ENCODE measurements at places on chromosomes 4 and X. TPM values are rescaled to one million over a fixed set of nuclear protein-coding genes. Genes with fewer than 3 reads are reported as not detected.

PPA2 gene
- polyA plus RNA-seq = 89.1 TPM

TMEM271 gene
- not detected for polyA plus RNA-seq

CCDC158 gene
- polyA plus RNA-seq = not detected

TRIM75 gene
- not detected for polyA plus RNA-seq

DNA sequence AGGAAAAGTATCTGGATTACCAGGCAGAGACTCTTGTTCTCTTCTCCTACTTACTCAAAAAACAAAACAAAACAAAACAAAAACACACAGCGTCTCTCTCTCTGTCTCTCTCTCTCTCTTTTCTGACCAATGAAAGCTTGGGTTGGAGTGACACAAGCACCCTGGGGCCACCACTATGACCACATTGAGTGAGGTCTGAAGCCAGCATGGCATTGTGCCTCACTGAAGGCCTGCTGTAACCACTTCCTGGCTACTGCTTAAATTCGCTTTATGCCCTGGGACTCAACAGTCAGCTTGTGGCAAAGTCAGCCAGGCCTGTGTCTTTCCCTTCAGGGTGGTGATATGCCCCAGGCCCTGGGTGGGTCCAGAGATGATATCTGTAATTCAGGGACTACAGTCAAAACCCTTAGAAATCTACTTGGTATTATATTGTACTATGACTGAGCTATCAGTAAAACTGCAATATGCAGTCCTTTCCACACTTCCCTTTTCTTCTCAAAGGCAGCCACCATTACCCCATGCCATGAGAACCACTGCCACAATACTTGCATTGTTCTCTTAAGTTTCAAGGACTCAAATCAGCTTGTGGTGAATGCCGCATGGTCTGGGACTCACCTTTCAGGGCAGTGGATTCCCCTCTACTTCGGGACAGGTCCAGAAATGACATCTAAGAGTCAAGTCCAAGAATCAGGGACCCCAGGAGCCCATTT is 606.8 kb upstream of the KLHL4 start:
- no peak for DNase-seq

- DNase-seq = no peak
Observed at GRCh38 chr4:69735119-69735518, 25.3 kb downstream of the SULT1B1 start.
